Metanephros (tissue), 2 donors: ENCODE measurements at places on chromosomes 13 and 19. TPM values are rescaled to one million over a fixed set of nuclear protein-coding genes. Genes with fewer than 3 reads are reported as not detected.

Gene MEIOSIN
- total RNA-seq, result not detected

Gene PGLYRP1
- total RNA-seq, result 9.9 TPM

Gene UQCR11
- total RNA-seq, result 49.7 TPM

Gene EPN1
- 110 TPM for total RNA-seq

Gene C19orf33
- 6.8 TPM for total RNA-seq

Gene PTH2
- total RNA-seq, result not detected

Gene RFX2
- total RNA-seq, result 11.1 TPM

Gene POGLUT2
- 25.0 TPM for total RNA-seq

Gene HCST
- total RNA-seq, result 6.9 TPM

Gene SLC46A3
- total RNA-seq, result 2.7 TPM

Gene EEF1AKMT1
- 7.1 TPM for total RNA-seq

Gene NECTIN2
- 119 TPM for total RNA-seq

Gene PLPP2
- 8.6 TPM for total RNA-seq

Gene CIC
- 40.2 TPM for total RNA-seq

Gene GNA15
- total RNA-seq, result 4.7 TPM
